NCI-H774 (cell line): ENCODE measurements at places on chromosomes 2 and 18.

GRCh38 chr2:16861111-16861510, 195.5 kb upstream of the CYRIA start:
- DNase-seq, result no peak

DNA sequence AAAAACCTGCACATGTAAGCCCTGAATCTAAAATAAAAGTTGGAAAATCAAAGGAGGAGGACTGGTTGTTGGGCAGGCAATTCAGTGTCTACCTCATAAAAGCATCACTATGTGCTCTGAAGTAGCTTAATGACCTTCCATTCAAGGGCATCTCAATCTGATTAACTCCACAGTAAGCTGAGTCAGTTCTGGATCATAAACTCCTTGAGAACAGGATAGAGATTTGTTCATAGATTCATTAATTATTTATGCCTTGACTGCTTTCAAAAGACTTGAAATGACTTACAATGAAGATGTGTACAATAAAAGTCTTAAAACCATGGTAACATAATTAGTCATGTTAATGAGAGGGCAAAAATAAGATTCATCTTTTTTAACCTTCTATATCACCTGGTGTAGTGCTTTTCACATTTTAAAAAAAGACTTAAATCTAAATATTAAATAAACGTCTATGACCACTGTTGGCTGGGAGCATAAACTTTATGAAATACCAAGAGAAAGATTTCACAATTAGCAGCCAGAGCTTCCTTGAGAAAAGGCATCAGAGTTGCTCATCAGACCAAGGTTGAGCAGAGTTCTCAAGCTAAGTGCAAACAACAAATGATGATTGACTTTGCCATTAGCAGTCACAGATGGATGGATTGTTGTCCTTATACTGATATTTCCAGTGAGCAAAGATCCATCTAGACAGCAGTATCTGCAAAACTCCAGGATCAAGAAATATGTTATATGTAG, 237.3 kb upstream of the THUMPD2 start:
- DNase-seq, result no peak

GRCh38 chr18:10121786-10122515, 208.1 kb downstream of the VAPA start:
- DNase-seq, result peak; percentile 51

DNA sequence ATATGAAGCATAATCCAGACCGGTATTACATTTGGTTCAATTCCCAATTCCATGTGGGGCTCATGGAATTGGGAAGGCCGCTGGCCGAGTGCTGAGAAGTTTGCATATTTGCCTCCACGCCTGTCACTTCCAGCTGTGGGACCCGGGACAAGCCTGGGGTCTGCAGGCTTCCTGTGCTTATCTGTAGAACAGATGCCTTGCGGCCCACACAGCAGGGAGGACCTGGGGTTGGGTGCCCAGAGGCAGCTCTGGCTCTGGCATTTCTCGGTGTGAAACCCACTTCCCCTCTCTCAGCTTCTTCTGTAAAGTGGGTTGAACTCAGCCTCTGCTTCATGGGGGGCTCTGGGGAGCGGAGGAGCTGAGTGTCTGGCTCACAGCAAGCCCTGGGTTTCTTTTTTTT, 97.9 kb downstream of the SH3BP4 start:
- DNase-seq, result no peak

DNA sequence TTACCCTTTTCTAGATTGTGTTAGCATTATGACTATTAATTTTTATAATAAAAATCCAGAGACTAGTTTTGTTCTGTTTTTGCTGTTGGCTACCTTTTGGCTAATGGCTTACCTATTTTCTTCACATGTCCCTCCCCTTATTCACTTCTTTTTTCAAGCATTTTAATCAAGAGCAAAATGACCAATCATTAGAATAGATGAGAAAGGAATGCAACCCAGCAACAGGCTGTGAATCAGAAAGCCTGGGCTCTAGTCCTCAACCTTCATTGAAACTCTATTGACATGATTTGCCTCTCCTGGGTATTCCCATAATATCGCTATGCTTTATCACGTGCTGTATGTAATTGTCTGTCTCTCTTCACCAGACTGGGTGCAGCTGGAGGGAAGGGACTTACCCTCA, 370.1 kb downstream of the IRS1 start:
- DNase-seq, result no peak

DNA sequence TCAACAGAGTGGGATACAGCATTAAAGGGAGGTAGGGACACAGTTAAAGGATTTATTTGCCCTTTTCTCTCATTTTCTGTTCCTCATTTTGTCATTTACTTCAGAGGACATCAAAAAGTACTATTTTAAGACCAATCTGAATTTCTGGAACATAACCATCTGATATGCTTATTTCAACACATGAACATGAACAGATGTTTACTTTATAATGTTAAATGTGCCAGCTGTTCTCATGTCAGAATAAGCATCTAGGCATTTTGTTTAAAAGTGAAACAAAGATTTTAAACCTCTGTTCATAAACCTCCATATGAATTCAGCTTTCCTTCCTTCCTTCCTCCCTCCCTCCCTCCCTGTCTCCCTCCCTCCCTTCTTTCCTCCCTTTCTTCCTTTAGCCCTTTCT, 677.7 kb downstream of the CNTNAP5 start:
- no peak for DNase-seq

- no peak for DNase-seq
Measured at GRCh38 chr2:1767939-1768691, 23.8 kb upstream of the PXDN start.

DNA sequence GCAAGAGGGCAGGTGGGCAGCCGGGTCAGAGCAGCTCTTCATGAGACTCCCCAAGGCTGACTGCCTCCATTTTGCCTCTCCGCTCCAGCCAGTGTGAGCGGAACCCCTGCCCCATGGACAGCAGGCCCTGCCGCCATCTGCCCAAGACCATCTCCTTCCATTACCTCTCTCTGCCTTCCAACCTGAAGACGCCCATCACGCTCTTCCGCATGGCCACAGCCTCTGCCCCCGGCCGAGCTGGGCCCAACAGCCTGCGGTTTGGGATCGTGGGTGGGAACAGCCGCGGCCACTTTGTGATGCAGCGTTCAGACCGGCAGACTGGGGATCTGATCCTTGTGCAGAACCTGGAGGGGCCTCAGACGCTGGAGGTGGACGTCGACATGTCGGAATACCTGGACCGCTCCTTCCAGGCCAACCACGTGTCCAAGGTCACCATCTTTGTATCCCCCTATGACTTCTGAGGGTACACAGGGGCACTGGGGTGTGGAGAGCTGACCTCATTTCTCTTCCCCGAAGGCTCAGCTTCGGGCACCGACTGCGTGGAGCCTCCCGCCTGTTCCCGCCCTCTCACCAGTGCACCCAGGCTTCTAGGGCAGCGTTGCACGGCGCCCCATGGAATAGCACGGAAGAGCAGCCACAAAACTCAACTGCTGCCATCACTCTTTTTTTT, 49.0 kb downstream of the FBLN7 start:
- DNase-seq, result no peak

DNA sequence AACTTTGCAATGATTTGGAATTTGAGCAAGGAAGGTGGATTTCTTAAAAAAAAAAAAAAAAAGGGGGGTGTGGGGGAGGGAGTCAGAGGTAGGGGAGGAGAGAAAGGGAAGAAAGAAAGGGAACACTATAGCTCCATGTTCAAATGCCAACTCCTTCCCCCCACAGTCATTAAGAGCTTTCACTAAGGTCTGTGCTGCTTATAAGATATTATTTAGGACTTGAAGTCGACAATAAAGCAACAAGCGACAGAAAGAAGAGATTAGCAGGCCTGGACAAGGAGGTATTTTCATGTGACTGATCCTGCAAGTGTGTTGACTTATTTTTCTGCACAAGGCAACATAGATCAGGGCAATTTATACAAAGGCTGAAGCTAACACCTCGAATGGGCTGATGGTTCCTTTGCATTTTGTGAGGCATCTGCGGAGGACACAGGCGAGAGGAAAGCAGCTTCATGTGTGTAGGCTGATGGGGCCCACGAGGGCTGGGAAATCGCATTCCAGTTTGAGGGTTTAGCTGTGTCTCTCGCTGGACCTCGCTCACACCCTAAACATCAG, 382.0 kb downstream of the SOX11 start:
- DNase-seq, result no peak

- no peak for DNase-seq
Measured at GRCh38 chr2:163571423-163572102, 164.2 kb downstream of the FIGN start.

DNA sequence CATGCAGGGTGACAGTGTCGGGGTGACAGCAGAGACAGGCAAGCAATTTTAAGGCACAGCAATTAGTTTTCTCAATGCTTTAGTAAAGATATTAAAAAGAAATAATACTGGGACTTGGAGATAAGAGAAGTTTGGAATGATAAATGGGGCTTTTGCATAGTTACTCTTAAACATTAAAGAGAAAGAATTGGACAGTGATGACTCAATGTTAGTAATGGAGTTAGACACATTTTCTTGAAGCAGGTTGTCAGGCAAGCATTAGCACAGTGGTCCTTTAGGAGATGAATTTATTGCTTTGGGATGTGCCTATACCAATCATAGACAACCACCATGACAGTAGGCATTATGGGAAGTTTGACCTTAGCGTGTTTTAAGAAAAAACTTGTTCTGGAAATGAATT, 228.3 kb upstream of the RAB12 start:
- DNase-seq, result no peak

DNA sequence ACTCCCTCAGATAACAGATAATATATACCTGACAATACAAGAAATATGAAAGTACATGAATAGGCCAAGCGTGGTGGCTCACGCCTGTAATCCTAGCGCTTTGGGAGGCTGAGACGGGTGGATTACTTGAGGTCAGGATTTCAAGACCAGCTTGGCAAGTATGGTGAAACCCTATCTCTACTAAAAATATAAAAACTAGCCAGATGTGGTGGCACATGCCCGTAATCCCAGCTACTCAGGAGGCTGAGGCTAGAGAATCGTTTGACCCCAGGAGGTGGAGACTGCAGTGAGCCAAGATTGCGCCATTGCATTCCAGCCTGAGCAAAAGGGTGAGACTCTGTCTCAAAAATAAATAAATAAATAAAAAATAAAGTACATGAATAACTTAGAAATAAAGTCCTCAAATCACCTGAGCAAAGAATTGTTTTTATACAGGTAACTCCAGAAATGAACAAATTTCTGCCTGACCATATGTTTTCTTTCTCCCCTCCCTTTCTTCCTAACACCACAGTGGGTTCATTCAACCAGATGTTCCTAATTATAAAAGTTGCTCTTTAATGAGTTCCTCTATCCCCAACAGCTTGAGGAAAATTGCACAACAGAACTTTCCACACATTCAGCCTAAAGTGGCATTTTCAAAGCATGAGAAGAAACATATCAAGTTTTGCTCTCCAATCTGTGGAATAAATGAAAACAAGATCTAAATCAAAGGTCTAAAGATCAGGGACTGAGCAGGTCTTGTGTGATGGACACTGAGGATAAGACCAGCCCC, 33.6 kb upstream of the AP1S3 start:
- no peak for DNase-seq

GRCh38 chr18:46169464-46169941, 65.3 kb downstream of the HAUS1 start:
- no peak for DNase-seq

GRCh38 chr2:24923106-24923505, 3.1 kb upstream of the ADCY3 start:
- no peak for DNase-seq

DNA sequence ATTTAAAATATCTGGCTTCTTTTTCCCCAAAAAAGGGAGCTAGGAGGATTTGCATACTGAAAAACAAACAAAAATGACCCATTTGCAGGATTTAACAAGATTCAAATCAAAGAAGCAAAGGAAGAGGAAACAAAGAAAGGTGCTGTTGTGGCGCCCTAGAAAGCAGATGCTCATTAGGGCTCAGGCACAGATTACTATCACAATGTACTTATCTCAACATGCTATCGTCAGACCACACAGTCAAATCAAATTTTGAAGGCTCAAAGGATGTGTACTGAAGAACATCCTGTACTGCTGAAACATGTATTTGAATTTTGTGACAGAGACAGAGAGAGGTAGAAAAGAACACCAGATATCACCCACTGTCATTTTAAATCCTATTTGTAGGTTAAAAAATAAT, 10.9 kb downstream of the RBMS1 start:
- DNase-seq, result no peak

DNA sequence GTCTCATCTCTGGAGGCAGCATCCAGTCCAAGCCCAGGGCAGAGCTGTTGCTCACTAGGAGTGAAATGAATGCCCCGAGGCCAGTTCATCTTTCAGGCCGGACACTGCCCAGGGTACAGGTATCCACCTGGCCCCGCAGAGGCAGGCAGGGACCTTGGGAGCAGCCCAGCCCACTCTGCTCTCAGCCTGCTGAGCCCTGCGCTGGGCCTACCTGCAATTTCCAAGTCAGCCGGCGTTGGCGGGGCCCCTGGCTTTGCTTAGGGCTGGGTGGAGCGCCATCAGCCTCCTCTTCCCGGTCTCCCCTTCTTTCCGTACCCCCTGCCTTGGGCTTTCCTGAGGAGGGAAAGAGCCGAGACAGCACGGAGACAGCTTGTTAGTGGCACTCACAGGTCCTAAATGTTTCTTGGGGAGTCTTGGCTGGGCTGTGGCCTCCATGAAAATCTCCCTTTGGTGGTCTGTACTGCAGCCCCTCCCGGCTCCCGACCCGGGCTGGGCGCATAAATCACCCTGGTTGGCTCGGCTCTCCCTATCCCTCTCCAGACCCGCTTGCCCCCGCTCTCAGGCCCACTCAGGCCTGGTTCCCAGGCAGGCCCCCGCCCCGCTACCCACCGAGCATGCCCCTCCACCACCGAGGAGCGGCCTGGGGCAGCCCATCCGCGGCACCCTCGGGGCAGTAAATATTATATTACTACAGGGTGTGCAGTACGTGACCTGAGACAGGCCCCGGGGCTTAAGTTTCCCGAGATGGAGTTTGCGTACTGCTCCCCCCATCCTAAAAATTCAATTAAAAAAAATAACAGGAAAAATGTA, 106.7 kb downstream of the DYSF start:
- no peak for DNase-seq

GRCh38 chr2:6986301-6986911, 69.2 kb downstream of the RNF144A start:
- peak; percentile 28 for DNase-seq

GRCh38 chr2:38653715-38654527, 12.0 kb upstream of the GALM start:
- DNase-seq, result no peak

DNA sequence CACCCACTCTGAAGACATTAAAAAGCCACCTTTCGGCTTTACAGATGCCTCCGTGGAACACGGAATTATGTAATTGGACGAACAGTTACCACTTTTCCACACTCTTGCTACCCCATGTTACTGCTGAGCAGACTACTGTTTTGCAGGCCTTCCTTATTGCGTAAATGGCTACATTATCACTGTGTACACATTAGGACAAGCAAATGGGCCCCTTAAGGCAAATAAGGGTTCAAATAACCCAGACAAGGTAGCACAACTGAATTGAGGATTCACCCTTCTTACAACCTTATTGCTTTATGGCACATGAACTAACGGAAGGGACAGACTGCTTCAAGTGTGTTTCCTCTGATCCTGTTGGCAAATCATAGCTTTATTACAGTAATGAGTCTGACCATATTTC, 832.2 kb upstream of the FANCL start:
- DNase-seq, result no peak

- DNase-seq, result no peak
Measured at GRCh38 chr2:223049356-223049755, 2.6 kb upstream of the KCNE4 start.

- no peak for DNase-seq
Measured at GRCh38 chr18:14925281-14925709, 177.3 kb downstream of the ANKRD30B start.

GRCh38 chr2:43441195-43441594, 154.6 kb downstream of the THADA start:
- no peak for DNase-seq

- DNase-seq, result no peak
Measured at GRCh38 chr18:25235401-25236042, 116.4 kb downstream of the ZNF521 start.

GRCh38 chr2:237025090-237025865, 60.4 kb upstream of the COPS8 start:
- DNase-seq, result no peak
